Adipocyte (in vitro differentiated cells): ENCODE measurements at places on chromosomes 1 and 21.

GRCh38 chr1:175075572-175076568 is 8.2 kb downstream of the TNN start:
- DNase-seq = peak; percentile 47

DNA sequence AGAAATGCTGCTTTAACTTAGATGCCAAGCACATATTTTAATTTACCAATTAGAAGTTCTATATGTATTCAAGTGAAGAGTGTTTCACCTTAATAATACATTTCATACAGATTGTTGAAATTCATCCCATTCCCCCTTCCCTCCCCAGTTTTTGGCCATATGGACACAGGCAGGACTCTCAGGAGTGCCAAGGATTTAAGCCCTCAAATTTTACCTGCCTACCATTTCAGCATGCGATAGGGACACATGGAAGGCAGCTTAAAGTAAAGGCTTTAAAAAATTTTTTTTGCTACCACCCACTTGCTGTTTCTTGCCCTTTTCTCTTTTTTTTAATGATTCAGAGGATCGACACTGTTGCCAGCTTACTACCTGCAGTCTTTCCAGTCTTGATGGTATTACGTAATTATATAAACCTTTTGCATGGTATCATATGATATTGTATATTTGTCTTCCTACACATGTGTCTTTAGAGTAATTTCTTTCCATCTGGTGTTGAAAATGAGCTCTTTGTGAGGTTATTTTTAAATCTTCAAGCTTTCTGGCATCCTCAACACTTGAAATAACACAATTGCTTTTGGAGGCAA is 7.0 kb downstream of the EPB41 start:
- DNase-seq = no peak

GRCh38 chr1:32684167-32684811 is 18.3 kb downstream of the SYNC start:
- DNase-seq = peak; percentile 79

DNA sequence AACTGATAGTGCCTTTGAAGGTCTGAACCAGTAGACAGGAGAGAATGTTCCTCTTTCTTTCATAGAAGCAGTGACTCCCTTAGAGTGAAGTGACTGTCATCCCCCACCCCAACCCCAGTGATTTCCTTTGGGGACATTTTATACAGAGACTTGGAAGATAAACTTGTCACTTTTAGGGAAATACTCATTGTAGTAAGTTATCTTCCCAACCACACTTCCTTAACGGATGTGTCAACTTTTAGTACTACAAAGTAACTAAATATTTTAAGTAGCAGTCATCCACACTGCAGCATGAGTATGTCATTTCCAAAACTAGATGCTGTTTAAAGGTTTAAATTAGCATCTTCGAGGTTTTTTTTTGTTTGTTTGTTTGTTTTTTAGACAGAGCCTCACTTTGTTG is 13.7 kb downstream of the LRRC8B start:
- DNase-seq = no peak

GRCh38 chr1:14113271-14113670 is 413.3 kb downstream of the PRDM2 start:
- DNase-seq = no peak

GRCh38 chr21:42194863-42195262 is 24.1 kb upstream of the ABCG1 start:
- DNase-seq = no peak

DNA sequence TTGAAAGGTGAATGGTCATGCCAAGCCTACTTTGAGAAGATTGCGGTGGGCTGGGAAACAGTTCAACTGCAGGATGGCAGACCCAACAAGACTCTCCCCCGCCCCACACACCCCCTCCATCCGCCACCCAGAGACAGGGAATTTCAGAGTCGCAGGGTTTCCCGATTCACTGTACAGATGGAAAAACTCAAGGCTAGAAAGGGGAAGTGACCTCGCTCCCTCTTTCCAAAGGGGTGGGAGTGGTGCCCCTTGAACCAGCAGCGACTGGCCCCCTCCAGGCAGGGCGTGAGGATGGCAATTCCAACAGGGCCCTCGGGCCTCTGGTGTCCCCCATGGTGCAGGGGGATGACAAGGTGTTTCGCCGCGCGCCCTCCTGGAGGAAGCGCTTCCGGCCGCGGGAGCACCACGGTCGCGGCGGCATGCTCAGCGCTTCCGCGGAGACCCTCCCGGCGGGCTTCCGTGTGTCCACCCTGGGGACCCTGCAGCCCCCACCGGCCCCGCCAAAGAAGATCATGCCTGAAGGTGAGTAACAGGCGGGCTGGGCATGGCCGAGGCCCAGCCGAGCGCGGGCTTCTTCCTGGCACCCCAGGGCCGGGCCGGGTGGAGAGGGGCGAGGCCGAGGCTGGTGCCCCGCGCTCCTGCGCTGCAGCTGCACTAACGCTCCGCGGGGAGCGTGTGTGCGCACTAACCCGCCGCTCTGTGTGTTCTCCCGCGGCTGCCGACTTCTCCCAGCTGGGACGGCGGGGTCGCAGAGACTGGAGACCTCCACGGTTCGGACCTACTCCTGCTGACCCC is 10.4 kb downstream of the MYOG start:
- no peak for DNase-seq

- no peak for DNase-seq
These were observed 24.3 kb upstream of the GRHL3 start for GRCh38 chr1:24294716-24295371.

DNA sequence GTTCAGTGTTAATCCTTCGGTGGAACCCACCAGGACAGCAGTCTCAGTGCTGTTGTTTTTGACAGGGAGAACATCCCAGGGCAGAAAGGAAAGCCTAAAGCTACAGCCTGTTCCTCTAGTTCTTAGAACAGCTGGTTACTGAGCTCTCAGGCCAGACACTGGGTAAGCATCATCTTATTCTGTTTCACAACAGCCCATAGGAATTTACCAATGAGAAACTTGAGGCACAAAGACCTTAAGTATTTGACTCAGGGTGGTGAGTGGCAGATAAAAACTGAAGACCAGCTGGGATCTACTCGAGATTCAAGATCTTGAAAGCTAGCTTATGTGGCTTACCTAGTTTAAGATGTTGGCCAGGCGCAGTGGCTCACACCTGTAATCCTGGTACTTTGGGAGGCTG is 9.4 kb upstream of the NEK2 start:
- DNase-seq = peak; percentile 60

DNA sequence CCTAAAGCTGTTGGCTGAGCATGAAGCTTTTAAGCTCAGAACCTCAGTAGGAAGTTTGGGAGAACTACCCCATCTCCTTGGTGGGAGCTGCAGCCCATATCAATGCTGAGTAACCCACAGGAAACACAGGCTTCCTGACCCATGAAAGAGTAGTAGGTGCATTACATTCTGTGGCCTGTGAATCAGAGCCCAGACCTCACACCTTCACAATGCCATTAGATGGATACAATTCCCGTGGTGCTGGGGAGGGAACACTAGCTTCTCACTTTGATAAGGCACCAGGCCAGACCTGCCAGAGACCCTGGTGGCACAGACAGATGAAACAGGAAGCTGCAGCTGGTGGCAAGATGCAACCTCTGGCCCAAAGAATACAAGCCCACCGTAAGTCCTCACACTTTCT is 308.8 kb downstream of the NPHP4 start:
- DNase-seq = no peak

- DNase-seq = no peak
These were observed 140.0 kb downstream of the VAV3 start for GRCh38 chr1:107824946-107825345.

DNA sequence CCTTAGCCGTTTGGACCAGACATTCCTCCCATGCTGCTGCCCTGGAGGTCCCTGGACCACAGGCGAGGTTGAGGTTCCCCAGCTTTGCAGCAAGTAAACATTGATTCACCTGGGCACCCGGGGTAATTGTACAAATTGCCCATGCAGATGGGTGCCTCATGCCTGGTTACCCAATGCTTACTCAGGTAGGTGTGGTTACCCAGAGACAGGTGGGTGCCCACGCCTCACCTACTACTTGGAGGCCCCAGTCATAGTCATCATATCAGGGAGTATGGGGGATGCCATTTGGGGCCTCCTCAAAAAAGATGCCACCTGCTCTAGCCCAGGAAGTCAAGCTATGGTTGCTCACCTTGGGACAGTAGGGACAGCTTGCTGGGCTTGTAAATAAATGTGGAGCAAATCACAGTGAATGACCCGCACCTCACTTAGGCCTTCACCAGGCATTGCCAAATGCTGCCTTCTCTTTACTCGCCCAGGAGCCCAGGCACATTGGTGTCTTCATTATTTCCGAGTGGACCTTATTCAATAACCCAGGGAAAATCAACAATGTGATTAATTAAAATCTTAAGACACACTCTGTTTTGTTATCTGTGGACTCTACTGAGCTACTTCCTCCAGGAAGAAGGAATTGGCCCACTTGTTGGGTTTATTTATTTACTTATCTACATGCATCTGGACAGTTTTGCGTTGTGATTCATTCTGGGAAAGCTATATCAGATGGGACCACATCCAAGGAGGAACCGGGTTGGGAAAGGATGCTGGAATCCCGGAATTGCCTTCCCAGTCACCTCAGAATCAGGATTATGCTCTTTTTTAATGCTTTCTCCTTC is 35.6 kb upstream of the GRHL3 start:
- peak; percentile 66 for DNase-seq

DNA sequence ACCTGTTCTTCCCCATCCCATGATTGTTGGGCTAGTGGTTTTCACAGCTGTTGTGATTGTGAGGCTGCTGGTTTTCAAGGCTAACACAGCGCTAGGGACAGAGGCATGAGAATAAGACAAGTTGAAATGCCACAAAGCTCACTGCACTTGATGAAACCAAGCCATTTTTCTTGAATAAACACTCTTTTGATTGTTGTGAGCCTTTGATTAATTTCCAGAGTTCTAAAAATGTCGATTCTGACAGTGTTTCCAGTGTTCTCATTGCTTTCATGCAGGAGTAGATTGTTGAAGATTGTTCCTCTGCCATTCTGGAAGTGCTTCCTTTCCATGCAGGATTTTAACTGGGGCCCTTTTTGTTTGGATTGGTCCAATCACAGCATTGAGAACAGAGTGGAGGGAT is 134.9 kb upstream of the GRIK3 start:
- DNase-seq = no peak

DNA sequence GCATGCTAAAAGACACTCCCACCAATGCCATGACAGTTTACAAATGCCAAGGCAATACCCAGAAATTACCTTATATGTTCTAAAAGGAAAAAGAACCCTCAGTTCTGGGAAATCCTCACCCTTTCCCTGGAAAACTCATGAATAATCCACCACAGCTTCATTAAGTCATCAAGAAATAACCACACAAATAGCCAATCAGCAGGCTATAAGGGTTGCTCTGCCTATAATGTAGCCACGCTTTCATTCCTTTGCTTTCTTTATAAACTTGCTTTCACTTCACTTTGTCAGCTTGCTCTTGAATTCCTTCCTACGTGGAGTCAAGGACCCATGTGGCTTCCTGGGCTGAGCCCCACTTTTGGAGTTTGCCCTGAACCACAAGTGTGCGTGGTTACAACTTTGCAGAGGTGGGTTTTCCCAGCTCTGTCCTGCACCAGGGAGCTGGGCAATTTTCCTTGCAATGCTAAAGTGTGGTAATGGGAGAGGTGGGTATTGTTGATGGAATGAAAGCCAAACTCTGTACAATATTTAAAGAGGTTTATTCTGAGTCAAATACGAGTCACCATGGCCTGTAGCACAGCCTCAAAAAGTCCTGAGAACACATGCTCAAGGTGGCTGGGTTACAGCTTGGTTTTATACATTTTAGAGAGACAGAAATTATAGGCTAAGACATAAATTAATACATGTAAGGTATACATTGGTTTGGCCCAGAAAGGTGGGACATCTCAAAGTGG is 42.2 kb upstream of the COG2 start:
- no peak for DNase-seq

DNA sequence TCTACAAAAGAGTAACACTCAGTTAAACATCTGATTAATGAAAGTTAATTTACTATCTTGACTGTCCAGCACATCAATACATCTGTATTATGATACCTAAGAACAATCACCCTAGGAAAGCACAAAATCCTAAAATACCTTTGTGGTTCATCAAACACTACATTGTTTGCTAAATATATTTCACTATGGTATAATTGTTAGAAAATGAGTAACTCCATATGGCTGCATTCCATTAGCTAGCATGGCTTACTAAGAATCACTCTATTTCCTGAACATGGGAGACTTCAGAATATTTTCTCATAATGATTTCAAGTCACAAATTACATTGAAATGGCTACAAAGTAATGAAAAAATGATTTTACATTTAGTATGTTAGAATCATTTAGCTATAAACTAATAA is 12.5 kb downstream of the TRMT1L start:
- peak; percentile 56 for DNase-seq

DNA sequence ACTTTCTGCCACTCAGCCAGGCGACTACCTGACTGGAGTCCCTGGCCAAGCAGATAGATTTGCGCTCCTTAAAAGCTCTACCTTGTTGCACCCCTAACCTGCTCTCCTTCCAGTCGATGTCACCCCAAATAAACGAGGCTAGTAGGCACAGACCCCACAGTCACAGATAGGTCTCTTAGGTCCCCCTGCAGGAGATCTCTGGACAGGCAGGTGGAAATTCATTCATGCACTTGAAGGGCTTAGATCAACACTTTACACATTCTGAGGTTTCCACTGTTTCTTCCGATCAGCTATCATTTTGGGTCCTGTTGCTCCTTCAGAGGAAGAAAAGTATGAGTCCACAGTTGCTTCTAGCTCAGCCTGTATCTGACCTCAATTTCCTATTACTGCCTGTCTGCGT is 272.6 kb upstream of the FMN2 start:
- DNase-seq = no peak

- no peak for DNase-seq
These were observed 5.9 kb downstream of the ADARB1 start for GRCh38 chr21:45080232-45080631.

DNA sequence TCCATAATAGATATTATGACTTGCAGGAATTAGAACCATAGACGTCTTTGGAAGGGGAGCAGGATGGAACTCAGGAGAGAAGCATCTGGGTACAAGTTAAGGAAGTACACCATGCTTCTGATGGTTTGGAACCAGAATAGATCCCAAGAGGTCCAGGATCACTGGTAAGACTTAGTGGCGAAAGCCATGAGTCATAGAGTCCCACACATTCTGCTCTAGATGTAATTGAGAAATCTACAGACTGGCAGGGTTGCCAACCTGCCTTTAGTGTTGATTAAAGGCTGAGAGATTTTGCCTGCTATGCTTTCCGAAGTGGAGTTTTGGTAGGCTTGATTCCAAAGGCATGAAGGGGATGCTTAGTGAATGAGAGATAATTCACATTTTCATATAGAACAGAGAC is 57.1 kb upstream of the C1orf87 start:
- peak; percentile 68 for DNase-seq

- peak; percentile 100 for DNase-seq
These were observed at the start of gene ENSA for GRCh38 chr1:150629115-150629928. Gene ENSA (minus strand): TSS chr1:150629612. CDS start chr1:150629470, 142 bp downstream.

- peak; percentile 90 for DNase-seq
These were observed 747 bp upstream of the ENAH start for GRCh38 chr1:225653463-225654276.

DNA sequence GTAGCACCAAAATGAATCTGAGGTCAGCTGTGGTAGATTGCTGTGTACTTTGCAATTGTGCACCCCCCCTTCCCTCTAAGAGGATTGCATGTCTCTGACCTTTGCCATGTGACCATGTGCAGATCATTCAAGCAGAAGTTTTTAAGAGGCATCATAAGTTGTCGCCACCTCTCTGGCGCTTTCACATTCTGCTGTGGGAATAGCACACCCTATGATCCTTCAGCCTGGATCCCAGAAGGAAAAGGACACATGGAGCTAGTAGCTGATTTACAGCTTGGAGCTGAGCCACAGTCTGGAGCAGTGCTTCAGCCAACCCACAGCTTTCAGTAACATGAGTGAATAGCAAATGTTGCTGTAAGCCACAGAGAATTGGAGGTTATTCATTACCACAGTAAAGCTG is 158.5 kb downstream of the TSEN15 start:
- DNase-seq = no peak

- DNase-seq = peak; percentile 65
These were observed 114.5 kb downstream of the DSCAM start for GRCh38 chr21:40732253-40733023.
